NCI-H2081 (cell line): ENCODE measurements at places on chromosomes 11 and 22.

GRCh38 chr11:118618115-118618990, 10.9 kb downstream of the PHLDB1 start:
- DNase-seq, result no peak

DNA sequence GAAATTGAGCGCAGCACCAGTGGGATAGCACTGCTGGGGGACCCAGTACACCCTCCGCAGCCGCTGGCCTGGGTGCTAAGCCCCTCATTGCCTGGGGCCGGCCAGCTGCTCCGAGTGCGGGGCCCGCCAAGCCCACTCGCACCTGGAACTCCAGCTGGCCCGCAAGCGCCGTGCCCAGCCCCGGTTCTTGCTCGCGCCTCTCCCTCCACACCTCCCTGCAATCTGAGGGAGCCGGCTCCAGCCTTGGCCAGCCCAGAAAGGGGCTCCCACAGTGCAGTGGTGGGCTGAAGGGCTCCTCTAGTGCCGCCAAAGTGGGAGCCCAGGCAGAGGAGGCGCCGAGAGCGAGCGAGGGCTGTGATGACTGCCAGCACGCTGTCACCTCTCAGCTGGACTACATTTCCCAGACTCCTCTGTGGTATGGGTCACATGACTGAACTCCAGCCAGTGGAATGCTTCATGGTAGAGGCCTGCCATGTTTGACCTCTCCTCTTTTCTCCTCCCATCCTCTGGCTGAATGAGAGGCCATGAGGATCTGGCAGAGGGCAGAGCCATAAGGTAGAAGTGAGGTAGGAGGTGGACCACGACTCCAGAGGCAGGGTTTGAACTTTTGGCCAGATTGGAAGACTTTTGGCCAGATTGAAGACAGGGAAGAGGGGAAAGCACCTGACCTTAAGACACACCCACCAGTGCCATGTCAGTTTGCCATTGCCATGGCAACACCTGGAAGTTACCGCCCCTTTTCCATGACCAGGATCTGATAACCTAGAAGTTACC, 6.2 kb downstream of the MRGPRD start:
- no peak for DNase-seq

DNA sequence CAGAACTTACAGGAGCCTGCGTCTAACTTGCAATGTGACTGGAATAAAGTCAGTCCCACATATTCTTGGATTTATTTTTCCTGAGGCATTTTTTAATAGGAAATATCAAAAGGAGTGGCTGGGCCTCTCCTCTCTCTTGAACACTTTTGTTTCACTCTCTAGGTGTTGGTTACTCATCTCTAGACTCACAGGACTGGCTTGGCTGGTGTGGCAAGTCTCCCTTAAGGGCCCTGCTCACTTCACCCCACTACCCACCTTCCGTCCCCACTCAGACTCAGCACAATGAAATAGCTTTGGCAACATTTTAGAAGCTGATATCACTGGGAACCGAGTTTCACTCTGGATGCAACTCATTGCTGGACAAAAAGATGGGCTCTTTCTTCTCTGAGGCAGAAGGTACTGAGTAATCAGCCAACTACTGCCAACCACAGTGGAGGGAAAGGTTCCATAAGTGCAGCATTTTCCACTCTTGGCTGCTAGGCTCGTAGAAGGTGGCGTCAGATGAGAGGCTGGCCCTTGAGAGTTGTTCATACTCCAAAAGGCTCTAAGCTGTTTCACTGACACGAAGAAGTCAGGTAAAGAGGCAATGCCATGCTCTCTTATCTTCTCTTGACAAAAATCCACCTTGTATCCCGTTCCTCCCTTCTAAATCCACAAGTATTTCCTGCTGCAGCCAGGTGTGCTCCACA, 390.6 kb downstream of the SOX6 start:
- DNase-seq, result no peak

- no peak for DNase-seq
Measured at GRCh38 chr22:11627798-11628650, 3900.0 kb upstream of the OR11H1 start.

- no peak for DNase-seq
Measured at GRCh38 chr11:59199546-59200422, 12.9 kb downstream of the MPEG1 start.

DNA sequence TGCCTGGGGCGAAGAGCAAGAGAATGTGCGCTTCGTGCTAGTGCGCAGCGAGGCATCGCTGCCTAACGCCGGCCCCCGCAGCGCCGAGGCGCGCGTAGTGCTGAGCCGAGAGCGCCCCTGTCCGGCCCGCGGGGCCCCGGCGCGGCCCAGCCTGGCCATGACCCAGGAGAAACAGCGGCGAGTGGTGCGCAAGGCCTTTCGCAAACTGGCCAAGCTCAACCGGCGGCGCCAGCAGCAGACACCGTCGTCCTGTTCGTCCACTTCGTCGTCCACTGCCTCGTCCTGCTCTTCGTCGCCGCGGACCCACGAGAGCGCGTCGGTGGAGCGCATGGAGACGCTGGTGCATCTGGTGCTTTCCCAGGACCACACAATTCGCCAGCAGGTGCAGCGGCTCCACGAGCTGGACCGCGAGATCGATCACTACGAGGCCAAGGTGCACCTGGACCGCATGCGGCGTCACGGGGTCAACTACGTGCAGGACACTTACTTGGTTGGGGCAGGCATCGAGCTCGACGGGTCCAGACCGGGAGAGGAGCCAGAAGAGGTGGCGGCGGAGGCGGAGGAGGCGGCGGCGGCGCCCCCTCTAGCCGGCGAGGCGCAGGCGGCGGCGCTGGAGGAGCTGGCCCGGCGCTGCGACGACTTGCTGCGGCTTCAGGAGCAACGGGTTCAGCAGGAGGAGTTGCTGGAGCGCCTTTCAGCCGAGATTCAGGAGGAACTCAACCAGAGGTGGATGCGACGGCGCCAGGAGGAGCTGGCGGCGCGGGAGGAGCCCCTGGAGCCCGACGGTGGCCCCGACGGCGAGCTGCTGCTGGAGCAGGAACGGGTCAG, 1.0 kb downstream of the RASSF10 start:
- peak; percentile 17 for DNase-seq

GRCh38 chr22:38736257-38736570, 19.6 kb downstream of the SUN2 start:
- no peak for DNase-seq

DNA sequence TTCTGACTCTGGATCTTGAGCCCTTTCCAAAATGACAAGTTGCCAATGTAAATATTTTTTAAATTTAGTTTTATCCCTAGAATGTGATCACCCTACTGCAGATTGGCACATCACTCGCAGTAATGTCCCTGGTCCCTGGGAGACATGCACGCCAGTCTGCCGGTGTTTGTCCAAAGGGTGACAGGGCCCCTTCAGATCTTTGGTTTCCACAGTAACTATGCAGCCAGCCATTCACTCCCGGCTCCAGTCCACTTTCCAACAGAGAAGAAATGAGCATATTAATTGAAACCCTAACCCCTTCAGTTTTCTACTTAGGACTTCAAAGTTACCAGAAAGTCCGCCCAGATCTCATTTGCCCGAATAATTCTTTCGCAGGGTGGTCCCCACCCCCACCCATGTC, 25.8 kb upstream of the RASSF10 start:
- no peak for DNase-seq

DNA sequence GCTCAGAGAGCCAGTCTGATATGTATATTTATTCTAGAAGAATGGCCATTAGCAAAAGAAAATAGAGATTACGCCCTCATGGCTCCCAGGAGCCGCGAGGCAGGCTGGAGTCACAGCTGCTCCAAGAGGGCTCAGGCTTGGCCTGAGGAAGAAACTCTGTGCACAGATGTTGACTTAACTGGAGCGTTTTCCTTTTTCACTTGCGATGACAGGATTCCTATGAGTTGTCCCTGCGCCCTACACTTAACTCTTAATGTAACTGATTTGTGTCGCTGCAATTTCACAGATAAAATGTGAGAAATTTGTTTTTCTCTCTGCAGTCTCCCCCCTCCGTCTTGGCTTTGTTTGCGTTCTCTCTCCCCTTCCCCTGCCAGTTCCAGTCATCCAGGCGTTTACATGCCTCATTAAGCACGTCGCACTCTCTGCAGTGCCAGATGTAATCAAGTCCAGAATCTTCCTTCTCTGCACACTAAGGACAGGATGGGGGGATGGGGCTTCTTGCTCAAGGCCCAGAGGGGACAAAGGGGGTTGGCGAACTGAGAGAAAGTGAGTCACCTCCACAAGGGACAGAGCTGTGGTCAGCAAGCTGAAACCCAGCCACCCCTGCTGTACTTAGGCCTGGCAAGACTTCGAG, 1060.1 kb downstream of the NTM start:
- DNase-seq, result peak; percentile 44

- no peak for DNase-seq
Measured at GRCh38 chr11:47225552-47226400, 11.0 kb downstream of the DDB2 start.

DNA sequence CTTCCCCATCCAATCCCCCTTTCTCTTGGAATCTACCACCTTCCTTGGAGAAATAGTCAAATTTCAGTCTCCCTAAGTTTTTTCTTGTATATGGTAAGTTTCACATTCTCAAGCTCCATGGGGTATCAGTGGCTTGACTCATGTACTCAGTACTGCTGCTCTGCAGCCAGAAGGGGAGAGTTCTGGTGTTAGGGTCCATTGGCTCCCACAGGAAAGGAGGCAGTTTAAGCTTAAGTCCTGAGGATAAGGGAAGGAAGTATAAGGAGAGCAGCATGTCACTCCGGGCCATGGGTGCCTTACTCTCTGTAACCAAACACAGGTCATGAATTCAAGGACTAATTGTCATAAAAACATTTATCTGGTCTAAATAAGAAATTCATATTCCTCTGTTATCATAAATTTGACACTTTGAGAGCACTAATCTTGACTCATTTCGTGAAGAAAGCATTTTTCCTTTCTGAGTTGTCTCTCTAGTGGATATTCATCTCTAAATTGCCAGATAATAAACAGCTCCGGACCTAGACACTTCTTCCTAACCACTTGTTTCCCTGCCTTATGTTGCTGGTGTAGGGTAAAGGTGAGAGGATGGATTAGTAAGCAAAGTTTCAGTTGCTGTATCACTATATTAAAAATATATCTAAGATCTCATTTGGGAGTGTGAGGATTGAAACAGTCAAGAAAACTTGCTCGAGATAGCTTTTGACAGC, 20.1 kb upstream of the SORL1 start:
- DNase-seq, result no peak

DNA sequence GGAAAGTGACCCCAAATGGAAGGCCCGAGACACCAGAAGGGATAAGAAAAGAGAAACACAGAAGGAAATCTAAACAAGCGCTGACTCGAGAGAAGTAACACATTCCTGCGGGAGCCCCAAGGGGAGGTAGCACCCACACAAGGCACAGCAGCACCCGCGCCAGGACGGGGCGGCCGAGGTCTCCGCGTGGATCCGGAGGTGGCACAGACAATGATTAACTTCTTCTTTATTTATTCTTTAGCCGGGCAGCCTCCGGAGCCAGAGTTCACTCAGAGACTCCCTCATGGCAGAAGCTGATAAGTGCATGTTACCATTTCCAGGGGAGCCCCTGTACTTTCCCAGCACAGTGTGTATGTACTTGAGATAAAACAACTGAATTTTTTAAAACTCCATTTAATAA, 5.1 kb downstream of the TOLLIP start:
- DNase-seq, result no peak
